ENCODE measurements at places on chromosomes 6 and 20.

- DNase-seq, result no peak
Observed at GRCh38 chr6:148533309-148534107, 190.9 kb downstream of the SASH1 start.

GRCh38 chr20:20362774-20363433 lies 5.0 kb upstream of the INSM1 start:
- DNase-seq, result no peak

GRCh38 chr6:20751293-20751935 lies 217.2 kb downstream of the CDKAL1 start:
- DNase-seq, result no peak

DNA sequence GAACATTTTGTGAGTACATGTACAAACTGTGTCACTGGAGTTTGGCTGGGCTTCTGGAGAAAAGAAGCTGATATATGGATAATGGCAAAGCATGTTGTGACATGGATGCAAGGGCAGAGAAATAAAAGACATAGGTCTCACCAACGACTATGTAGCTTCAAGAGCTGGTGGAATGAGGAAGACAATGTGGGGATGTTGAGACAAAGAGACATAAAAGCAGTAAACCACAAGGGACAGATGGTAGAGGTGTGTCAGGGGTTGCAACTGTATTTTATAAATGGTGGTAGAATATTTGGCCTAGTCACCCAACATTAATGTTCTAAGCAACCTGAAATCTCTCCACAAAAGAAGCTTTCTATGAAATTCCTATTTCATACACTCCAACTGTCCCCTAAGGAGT lies 199.0 kb downstream of the KCNQ5 start:
- no peak for DNase-seq

DNA sequence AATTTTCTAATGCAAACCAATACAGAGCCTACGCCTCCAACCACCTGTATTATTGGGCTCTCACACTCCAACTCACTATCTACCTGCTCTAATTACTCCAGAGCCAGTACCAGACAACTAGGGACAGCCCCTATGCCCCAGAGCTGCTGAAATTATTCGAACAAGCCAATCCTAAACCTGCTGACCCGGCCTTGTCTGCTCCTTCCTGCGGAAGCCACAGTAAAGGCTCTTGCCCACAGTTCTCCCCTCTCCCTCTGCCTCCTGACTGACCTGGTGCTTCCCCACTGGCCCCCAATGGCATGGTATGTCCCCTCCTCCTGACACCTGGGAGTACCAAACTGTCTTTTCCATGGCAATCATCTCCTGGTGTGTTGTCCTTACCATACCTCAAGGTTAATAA lies 4.1 kb upstream of the TOX2 start:
- no peak for DNase-seq
